Omental fat pad (tissue), 4 donors: ENCODE measurements at places on chromosomes 4 and X. TPM values are rescaled to one million over a fixed set of nuclear protein-coding genes. Genes with fewer than 3 reads are reported as not detected.

GRCh38 chrX:26848511-26848910 lies 614.6 kb downstream of the PPP4R3C start:
- DNase-seq = no peak

- no peak for DNase-seq
Observed at GRCh38 chr4:8015512-8015911, 75.9 kb upstream of the AFAP1 start.

DNA sequence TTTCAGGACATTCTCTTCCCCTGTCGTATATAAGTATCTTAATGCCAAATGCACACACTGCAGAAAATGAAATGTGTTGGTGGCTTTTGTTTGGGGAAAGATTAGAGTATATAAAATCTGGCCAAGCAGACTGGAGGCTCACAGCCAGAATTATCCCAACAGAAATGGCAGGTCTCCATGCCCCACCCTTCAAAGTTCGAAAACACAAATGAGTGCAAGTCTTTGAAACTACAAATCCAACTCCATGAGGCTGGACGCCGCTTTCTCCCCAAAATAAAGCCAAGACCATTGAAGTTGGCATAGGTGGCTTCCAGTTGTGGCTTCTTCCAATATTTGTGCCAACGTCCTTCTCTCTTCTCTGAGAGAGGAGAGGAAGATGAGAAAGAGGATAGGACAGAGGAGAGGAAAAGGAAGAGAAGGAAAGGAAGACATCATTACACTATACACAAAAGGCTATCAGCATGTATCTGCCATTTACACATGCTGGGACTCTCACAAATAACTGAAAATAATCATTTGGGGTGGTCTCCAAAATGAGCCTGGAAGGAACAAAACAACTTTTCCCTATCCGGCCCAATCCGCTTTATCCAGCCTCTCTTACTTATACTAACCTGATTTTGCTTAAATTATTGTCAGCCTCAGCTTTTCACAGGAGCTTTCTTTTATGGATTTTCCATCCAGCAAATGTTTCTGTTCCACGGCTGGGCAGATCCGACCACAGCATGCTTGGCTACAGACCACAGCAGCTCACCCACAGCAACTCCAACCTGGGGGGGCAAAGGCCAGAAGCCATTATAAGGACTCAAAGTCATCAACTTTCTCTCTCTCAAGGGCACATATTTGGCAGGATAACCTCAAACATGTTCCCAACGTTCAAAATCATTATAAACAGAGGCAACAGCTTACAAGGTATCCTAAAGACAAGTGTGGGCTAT lies 71.7 kb downstream of the APBB2 start:
- no peak for DNase-seq

DNA sequence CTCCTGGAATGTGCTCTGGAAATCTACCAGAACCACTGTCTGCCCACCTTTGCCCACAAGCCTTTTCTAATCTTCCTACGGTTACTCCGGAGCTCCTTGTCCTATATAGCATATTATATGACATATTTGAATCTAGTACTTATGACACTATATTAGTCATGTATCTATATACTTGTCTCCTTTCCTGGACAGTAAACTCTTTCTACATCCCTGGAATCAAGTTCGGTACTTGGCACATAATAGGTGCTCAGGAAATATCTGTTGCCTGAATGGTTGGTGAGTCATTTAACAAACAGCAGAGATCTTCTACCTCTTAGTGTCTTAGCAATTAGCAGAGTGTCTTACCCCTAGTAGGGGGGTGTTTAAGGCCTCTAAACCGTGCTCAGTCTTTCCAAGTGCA lies 123.6 kb downstream of the RELL1 start:
- no peak for DNase-seq

DNA sequence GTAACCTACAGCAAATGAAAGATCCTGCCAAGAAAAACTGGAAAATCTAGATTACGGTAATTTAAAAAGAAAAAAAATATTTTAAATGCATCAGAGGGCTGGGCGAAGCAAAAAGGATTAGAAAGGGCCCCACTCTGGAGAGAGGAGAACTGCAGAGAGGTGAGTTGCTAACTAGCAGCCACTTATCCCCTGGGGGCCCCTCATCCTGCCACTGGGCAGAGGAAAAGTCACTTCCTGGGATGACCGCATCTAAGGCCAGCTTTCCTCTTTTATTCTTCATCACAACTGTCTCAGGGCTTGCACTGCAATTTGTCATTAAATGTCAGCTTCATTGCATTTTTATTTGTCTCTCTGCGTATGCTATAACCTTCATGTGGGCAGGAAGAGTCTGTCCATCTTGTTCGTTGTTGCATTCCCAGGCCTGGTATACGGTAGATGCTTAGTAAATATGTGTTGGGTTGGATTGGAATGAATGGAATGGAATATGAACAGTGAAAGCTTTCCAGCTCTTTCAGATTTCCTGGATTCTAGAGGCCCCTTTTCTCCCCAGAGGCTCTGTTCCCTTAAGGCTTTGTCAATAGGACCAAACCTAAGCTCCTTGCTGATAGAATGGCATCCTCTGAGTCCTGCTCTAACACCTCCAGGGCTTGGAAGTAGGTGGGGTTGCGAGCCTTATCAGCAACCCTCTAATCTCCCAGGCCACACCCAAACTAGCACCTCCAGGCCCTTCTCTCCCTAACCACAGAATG lies 58.9 kb downstream of the TLR10 start:
- no peak for DNase-seq

CCSER1 gene
- total RNA-seq = 3.2 TPM

DNA sequence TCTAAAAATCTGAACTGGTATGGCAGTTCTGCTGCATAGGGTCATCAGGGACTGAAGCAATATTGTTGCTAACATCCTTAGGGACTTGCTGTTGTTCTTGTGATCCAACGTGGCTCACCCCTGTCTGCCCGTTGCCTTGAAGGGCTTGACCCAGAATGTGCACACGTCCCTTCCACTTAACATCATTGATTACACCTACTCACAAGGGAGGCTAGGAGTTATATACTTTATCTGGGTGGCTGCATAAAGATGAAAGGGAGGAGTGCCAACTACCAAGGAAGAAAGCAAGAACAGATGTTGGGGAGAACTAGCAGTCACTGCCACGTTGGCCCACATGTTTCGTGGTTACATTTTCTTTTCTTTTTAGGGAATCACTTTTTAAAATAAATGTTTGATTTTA lies 34.0 kb downstream of the SLC9A6 start:
- DNase-seq = no peak

DCHS2 gene
- total RNA-seq = 0.06 TPM

- no peak for DNase-seq
Observed at GRCh38 chr4:59195839-59196238, 2004.3 kb upstream of the ADGRL3 start.

GRCh38 chrX:619451-619811 lies 11.2 kb upstream of the SHOX start:
- DNase-seq = no peak

- DNase-seq = no peak
Observed at GRCh38 chr4:48604041-48604440, 114.0 kb downstream of the ZAR1 start.

- no peak for DNase-seq
Observed at GRCh38 chr4:108830509-108831244, 67.8 kb upstream of the ETNPPL start.

DNA sequence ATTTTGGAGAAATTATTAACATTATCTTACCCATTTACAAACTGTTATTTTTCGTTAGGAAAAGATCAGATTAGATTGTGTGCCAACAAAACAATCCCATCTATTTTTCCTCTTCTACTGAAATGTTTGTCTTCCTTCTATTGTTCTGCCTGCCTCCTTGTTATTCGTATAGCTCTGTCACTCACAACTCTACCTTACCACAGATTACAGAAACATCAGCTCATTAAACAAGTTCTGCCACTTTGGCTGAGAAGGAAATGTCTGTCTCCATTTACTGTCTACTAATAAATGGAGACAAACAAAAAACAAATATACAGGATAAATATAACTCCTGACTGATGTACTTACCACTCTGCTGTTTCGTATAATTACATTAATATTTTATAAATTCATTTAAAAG lies 211.4 kb downstream of the ENOX2 start:
- DNase-seq = no peak

GRCh38 chr4:41814565-41814964 lies 66.0 kb upstream of the PHOX2B start:
- no peak for DNase-seq

PTPN13 gene
- total RNA-seq = 80.1 TPM

SHROOM4 gene
- 21.8 TPM for total RNA-seq

DNA sequence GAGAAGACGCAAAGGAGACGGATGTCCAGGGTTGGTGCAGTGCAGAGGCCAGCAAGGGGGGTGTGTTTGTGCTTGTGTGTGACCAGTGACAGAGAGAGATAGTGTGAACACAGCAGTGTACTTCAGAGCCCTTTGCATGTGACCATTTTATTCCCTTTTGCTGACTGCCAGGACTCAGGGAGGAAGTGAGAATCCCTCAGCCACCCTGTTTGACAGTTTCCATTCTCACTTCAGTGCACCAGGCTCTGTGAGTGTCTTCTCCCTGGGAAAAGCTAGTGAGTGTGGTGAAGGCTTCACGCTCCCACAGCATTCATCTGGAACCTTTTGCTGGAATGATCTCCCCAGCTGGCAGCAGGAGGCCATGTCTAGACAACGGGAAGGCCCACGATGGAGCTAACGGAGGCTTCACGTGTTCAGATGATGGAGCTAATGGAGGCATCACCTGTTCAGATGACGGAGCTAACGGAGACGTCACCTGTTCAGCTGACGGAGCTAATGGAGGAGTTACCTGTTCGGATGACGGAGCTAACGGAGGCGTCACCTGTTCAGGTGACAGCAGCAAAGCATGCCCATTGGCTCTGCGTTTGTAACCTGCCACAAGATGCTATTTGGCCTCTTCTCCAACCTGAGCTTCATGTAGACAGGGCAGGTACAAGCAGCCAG lies 195.4 kb downstream of the AFAP1 start:
- DNase-seq = no peak

ZNF141 gene
- 19.9 TPM for total RNA-seq

PABPC1L2B gene
- total RNA-seq = not detected

- DNase-seq = no peak
Observed at GRCh38 chrX:148457279-148457678, 43.1 kb upstream of the AFF2 start.

DGKK gene
- 0.09 TPM for total RNA-seq

DDX53 gene
- total RNA-seq = not detected

- no peak for DNase-seq
Observed at GRCh38 chr4:188783606-188784160, 644.4 kb downstream of the TRIML1 start.

GAGE12F gene
- not detected for total RNA-seq

DNA sequence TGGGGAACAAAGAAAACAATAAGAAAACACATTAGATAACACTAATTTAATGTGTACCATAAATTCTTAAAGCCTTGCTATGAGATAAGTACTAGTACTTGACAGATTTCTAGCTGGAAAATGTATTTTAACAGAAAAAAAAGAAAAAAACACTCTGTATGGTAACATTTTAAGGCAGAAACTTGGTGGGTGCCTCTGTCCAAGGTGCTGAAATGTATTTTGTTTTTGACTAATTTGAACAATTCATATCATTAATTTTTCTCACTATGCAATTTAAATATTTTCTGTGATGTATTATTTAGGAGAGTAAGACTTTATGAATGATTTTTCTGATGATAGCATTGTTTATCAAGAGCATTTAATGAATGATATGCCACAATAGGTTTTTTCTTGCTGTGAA lies 107.5 kb downstream of the GABRG1 start:
- DNase-seq = no peak

- no peak for DNase-seq
Observed at GRCh38 chr4:159019356-159019755, 83.5 kb upstream of the RAPGEF2 start.

- no peak for DNase-seq
Observed at GRCh38 chr4:27308379-27308778, 447.7 kb downstream of the STIM2 start.

DNA sequence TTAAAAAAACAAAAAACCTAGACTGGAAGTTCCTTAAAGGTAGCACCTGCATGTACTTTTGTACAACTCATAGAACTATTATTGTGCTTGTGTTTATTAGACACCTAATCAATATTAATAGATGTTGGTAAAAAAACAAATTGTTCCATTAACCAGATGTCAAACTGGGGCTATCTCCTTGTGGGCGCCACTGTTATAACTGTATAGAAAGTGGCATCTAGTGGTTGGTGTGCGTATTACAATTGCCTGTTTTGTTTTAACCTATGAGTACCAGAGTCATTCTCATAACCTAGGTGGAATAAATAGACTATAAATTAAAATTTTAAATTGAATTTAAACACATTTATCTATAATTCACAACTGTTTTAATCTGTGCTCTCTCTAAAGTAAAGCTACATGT lies 97.4 kb downstream of the COL4A5 start:
- no peak for DNase-seq

PGAM4 gene
- total RNA-seq = not detected

- DNase-seq = no peak
Observed at GRCh38 chr4:128286474-128287058, 1.0 kb downstream of the PGRMC2 start.

GRCh38 chr4:130028552-130028951 lies 932.6 kb downstream of the C4orf33 start:
- no peak for DNase-seq

DNA sequence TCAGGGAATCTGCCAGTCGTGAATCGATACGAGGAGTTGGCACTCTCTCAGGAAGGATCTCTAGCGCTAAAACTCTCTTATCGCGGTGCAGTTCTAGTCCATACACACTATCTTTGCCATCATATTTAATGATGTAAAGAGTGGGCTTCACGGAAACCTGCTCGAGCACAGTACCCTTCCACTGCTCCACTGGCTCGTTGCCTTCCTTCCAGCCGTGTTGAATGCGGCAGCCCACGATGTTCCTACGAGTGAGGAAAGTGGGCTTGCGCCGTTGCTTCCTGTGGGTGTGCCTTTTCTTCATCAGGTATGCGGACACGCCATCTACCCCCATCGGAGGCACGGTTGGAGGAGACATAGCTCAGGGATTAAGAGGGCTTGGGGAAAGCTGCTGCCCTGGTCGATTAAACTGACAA lies 661 bp downstream of the SPIN4 start:
- no peak for DNase-seq

DNA sequence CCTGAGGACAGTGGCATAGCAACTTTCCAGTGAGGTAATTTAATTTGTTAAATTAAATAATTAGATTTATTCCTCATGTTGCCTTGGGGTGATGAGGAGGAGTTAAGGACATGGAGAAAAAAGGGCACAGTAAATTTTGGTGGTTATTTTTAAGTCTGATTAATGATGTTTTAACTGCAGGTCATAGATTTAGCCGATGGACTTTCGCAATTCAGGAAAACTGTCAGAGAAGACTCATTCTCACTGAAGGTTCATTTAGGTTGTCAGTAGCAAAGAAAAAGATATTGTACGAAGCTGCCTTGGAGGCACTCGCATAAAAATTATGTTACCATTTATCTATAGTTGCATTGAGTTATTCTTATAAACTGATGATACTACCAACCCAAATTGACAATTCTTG lies 164.2 kb upstream of the PITX2 start:
- DNase-seq = no peak

GRCh38 chrX:139883984-139884383 lies 48.9 kb downstream of the ATP11C start:
- no peak for DNase-seq

- DNase-seq = no peak
Observed at GRCh38 chrX:153885208-153885787, 675 bp downstream of the L1CAM start.

RPS6KA3 gene
- total RNA-seq = 39.5 TPM

SMIM10L2A gene
- total RNA-seq = 0.79 TPM

GRCh38 chr4:165464813-165465381 lies 86.1 kb downstream of the CPE start:
- DNase-seq = no peak
